Caco-2 (cell line): ENCODE measurements at places on chromosomes 4 and X.

- no peak for DNase-seq
- no peaks in the 10 kb centered on the region for H3K4me1 ChIP-seq
- no peaks in the 10 kb centered on the region for H3K27me3 ChIP-seq
- H3K27ac ChIP-seq: no peak overlapping the region
- no peak overlapping the region for H3K4me3 ChIP-seq
Measured at GRCh38 chrX:23736030-23736429, 7.0 kb downstream of the ACOT9 start.

DNA sequence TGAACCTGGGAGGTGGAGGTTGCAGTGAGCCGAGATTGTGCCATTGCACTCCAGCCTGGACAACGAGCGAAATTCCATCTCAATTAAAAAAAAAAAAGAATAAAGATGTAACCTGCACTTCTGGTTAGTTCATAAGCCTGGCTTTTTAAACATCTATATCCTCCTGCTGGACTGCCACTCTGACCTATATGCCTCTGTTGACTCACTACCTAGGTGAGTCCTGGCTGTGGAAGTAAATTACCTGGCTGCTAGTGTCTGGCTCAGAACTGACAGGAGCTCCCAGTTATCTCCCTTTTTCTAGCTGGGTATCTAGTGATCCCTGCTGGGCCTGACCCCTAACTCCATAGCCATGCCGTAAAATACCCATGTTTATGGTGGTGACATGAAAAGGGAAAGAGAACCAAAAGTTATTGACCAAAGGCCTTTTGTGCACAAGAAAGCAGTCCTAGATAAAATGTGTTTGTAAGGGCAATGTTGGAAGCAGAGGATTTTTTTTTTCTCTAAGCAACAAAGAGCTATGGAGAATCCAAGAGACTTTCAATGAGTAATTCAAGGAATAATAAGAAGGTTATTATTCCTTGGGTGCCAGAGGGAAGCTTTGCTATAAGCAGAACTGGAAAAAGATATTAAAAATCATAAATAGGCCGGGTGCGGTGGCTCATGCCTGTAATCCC is 10.4 kb upstream of the G3BP2 start:
- no peak overlapping the region for H3K27ac ChIP-seq
- no peaks in the 10 kb centered on the region for H3K36me3 ChIP-seq
- H3K27me3 ChIP-seq: no peaks in the 10 kb centered on the region
- no peak for DNase-seq

GRCh38 chr4:164997941-164998340 is 20.5 kb upstream of the TRIM61 start:
- H3K4me3 ChIP-seq: no peak overlapping the region
- H3K4me1 ChIP-seq: no peaks in the 10 kb centered on the region; the same call in 1 of the 2 replicates
- no peaks in the 10 kb centered on the region for H3K36me3 ChIP-seq

GRCh38 chr4:38539501-38539900 is 124.5 kb upstream of the KLF3 start:
- H3K4me1 ChIP-seq: no peaks in the 10 kb centered on the region
- no peak overlapping the region for H3K27ac ChIP-seq
- no peak for DNase-seq
- H3K4me3 ChIP-seq: no peak overlapping the region
- H3K36me3 ChIP-seq: no peaks in the 10 kb centered on the region
- H3K27me3 ChIP-seq: no peaks in the 10 kb centered on the region

DNA sequence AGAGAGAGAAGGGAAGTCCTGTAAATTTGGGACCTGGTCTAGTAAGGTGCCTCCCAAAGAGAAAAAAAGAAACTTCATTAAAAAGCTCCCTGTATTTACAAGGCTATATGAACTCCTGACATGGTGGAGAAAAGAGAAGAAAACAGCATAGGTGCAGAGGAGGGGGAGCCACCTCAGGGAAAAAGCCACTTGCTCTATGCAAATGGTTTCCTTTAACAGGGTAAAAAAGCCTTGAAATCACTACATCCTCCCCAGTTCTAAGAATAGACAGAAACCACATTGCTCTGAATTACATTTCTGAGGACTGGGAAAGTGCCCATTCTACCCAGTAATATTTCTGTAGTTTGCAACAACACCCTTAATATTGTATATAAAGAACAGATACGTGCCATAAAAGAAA is 165.5 kb downstream of the KLF8 start:
- H3K27me3 ChIP-seq: no peaks in the 10 kb centered on the region
- H3K4me1 ChIP-seq: no peaks in the 10 kb centered on the region
- no peak overlapping the region for H3K27ac ChIP-seq
- H3K4me3 ChIP-seq: no peak overlapping the region
- H3K36me3 ChIP-seq: no peaks in the 10 kb centered on the region

GRCh38 chrX:132763528-132763927 is 194.9 kb downstream of the HS6ST2 start:
- H3K27me3 ChIP-seq: no peaks in the 10 kb centered on the region
- H3K27ac ChIP-seq: no peak overlapping the region
- no peak overlapping the region for H3K4me3 ChIP-seq
- H3K4me1 ChIP-seq: no peaks in the 10 kb centered on the region
- no peak for DNase-seq

DNA sequence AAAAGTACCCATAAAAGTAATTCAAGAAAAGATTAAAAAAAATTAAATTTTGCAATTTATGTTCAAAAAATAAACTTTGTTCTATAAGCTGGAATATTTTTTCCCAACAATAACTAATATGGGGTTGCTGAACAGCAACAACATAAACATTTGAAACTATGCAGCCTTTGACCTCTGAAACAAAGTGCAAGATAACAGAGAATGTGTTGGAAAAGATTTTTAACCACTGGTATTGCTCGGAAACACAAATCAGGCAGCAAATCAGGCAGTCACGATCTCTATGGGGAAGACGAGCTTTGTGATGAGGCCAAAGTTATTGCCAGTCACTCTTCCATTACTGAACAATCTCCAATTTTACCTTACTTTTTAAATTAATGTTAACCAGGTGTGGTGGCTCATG is 332.1 kb downstream of the PABPC4L start:
- peaks cover 11% of the 10 kb centered on the region for H3K4me1 ChIP-seq
- no peaks in the 10 kb centered on the region for H3K27me3 ChIP-seq
- no peak overlapping the region for H3K4me3 ChIP-seq

DNA sequence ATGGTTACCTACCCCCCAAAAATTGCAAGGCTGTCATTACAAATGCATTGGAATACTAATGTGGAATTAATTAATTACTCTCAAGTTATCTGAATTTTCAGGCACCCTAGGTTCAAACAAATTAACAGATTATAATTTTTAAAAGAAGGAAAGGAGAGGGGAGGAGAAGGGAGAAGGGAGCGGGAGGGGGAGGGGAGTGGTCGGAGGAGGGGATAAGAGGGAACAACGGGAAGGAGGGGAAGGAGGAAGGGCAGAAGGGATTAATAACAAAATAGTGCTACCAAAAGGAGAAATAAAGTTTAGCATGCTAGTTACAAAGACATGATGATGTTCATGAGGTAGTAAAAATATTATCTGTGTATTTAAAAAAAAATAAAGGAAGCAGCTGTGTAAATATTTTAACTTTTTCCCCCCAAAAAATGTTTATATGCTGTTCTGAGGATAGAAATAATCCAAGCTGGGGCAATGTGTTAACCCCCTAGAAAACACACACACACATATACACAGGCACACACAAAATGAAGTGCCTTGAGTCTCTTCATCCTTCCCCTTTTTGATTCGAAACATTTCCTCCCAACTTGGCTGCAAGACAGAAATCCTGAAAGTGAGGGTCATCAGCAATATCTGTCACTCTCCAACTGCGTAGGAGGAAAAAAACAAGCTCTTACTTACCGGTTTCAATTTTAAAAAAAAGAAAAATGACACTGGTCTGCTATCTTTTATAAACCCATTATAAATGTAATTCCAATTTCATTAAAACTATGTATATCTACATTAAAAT is 58.8 kb downstream of the PPP3CA start:
- no peak overlapping the region for H3K27ac ChIP-seq
- no peaks in the 10 kb centered on the region for H3K27me3 ChIP-seq
- no peaks in the 10 kb centered on the region for H3K36me3 ChIP-seq
- DNase-seq: no peak
- H3K4me3 ChIP-seq: no peak overlapping the region

DNA sequence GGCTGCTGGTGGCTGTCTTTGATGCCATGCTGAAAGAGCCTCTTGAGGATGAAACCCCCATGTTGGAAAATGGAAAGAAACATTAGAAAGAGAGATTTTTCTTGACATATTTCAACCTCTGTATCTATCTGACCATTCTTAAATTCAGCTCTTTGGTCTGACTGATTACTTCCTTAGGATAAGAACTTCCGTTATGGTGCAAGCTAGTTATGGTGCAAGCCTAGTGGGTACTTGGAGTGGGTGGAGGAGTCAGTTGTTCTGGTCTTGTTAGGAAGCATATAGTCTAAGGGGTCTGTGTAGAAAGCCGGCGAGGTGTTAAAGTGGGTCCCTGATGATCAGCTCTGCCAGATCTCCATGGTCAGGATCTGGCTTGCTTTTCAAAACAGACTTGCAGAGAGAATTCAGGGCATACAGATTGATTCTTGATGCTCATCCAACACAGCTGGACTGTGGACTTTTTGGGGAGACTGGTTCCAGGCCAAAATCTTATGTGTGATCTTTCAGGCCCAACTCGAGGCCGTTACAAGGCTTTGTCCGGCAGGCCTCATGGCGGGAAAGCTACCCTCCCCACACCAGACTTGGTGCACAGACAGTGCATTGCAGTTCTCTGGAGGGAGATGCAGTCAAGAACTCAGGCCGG is 82.8 kb upstream of the BOD1L1 start:
- no peaks in the 10 kb centered on the region for H3K36me3 ChIP-seq
- no peak overlapping the region for H3K4me3 ChIP-seq
- no peak for DNase-seq
- H3K4me1 ChIP-seq: no peaks in the 10 kb centered on the region
- no peaks in the 10 kb centered on the region for H3K27me3 ChIP-seq

DNA sequence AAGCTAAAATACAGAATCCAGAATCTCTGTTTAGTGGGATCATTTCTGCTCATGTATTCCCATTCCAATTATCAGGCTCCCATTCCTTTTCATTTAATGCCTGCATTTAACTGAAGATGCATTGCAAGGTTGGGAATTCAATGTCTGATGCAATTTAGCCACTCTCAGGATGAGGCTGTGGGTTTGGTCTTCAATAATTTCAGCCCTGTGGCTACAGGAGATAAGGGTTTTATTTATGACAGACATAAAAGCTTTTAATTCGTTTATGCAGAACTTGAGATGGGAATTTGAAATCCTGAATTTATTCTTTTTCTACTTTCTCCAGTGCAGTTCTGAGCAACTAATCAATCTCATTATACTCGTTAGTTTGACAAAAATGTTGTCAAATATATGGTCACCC is 1225.9 kb downstream of the PCDH18 start:
- no peak overlapping the region for H3K27ac ChIP-seq
- H3K27me3 ChIP-seq: no peaks in the 10 kb centered on the region
- no peak for DNase-seq
- no peaks in the 10 kb centered on the region for H3K36me3 ChIP-seq
- H3K4me1 ChIP-seq: 0 out of 2 replicates have a peak, but pooled peaks cover 5% of the 10 kb centered on the region

DNA sequence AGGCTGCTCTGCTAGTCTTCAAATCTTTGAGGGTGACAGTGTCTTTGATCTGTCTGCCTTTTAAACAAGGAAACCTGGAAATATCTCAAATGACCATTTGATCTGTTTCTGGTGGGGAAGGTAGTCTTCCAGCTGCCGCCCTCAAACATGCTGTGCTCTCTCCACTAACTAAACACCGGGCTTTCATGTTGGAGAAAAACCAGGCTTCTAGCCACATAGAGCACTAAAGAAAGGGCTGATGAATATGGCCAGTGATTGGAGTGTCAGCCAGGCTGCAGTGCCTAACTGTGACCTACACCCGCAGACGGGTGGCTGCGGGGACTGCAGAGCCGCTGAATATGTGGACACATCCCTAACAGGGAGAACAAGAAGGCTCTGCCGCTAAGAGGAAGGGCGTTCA is 85.9 kb downstream of the UNC5C start:
- H3K4me3 ChIP-seq: no peak overlapping the region
- H3K27ac ChIP-seq: peak overlapping the region; percentile 15
- no peaks in the 10 kb centered on the region for H3K36me3 ChIP-seq
- peaks cover 10% of the 10 kb centered on the region for H3K4me1 ChIP-seq
- no peaks in the 10 kb centered on the region for H3K27me3 ChIP-seq
- no peak for DNase-seq

DNA sequence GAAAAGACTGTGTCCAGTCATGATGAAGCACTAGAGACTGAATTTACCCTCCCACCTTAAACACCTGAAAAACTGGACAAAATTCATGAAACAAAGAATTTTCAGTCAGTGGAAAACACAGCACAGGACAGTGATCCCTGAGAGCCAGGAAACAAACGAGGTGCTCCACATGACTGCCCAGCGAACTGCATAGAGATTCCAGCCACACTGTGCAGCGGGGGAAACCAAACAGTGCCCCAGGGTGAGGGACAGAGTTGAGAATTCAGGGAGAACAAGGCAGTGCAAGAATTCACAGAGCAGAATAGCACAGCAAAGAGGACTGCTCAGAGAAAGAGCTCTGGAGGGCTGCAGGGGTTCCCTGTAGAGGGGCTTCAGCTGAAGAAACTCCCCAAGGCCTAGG is 55.5 kb upstream of the SEC24B start:
- H3K36me3 ChIP-seq: no peaks in the 10 kb centered on the region
- peaks cover 1% of the 10 kb centered on the region for H3K27me3 ChIP-seq
- no peak for DNase-seq
- no peak overlapping the region for H3K27ac ChIP-seq
- no peak overlapping the region for H3K4me3 ChIP-seq
- H3K4me1 ChIP-seq: no peaks in the 10 kb centered on the region
